ENCODE measurements at places on chromosomes 3 and 15. TPM values are rescaled to one million over a fixed set of nuclear protein-coding genes. Genes with fewer than 3 reads are reported as not detected.

NANOGP8 gene
- not detected for polyA plus RNA-seq

ABI3BP gene
- 35.2 TPM for polyA plus RNA-seq

ANKRD63 gene
- polyA plus RNA-seq = 0.30 TPM

PEX5L gene
- 14.1 TPM for polyA plus RNA-seq

FBXO40 gene
- not detected for polyA plus RNA-seq

LAMB2 gene
- polyA plus RNA-seq = 160 TPM

CEP19 gene
- 11.2 TPM for polyA plus RNA-seq

ALDH1A2 gene
- 27.4 TPM for polyA plus RNA-seq

SV2B gene
- 14.7 TPM for polyA plus RNA-seq

GADL1 gene
- polyA plus RNA-seq = 0.36 TPM

- peaks cover 26% of the 10 kb centered on the region for H3K36me3 ChIP-seq
- no peak overlapping the region for H3K4me3 ChIP-seq
- H3K27ac ChIP-seq = no peak overlapping the region
- no peaks in the 10 kb centered on the region for H3K4me1 ChIP-seq
- H3K27me3 ChIP-seq = no peaks in the 10 kb centered on the region
Measured at GRCh38 chr15:62766599-62766998, 275.9 kb upstream of the TPM1 start.

DNA sequence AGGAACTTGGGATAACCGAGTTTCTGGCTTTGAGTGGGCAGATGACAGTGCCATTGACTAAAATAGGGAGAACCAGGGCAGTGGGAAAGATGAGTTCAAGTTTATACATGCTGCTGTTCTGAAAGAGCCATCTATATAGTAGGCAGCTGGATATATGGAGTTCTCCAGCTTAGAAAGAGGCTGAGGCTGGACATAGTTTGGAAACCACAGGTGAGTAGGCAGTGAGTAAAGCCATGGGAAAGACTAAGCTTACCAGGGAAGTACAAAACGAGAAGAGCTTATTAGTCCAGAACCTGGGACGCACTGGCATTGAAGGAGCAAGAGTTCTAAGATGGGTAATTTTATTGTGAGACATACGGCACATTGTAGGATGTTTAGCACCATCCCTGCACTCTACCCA is 54.2 kb downstream of the MSL2 start:
- H3K36me3 ChIP-seq = peaks cover 3% of the 10 kb centered on the region
- no peaks in the 10 kb centered on the region for H3K27me3 ChIP-seq
- H3K4me3 ChIP-seq = no peak overlapping the region

GRCh38 chr3:186239321-186239720 is 122.7 kb downstream of the DGKG start:
- H3K36me3 ChIP-seq = no peaks in the 10 kb centered on the region
- H3K4me1 ChIP-seq = peaks cover 10% of the 10 kb centered on the region

DNA sequence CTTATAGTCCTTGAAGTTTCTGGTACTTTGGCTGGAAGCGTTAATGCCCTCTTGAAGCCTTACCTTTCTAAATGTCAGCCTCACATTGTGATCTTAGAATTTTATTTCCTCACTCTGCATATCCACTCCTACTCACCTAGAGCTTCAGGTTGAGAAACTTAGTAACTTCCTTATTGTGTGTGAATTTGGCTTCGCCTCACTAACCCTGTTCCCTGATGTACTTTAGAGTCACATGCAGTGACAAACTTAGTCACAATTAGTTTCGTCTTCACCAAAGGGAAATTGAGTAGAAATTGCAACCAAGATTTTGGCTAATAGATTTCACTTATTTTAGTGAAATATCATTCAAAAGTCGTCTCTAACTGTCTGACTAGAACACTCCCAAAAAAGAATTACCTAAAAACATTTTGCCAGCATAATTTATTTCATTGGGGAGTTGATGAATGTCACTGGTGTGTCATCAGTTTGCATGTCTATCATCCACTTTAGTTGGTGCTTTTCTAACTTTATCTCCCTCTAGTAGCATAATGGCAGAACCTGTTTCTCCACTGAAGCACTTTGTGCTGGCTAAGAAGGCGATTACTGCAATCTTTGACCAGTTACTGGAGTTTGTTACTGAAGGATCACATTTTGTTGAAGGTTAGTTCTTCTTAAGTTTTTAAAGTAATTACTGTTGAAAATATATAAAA is 960 bp downstream of the MFN1 start:
- DNase-seq = no peak
- H3K27ac ChIP-seq = no peak overlapping the region
- H3K4me1 ChIP-seq = no peaks in the 10 kb centered on the region
- H3K4me3 ChIP-seq = peak overlapping the region; percentile 96
- no peaks in the 10 kb centered on the region for H3K27me3 ChIP-seq
- H3K36me3 ChIP-seq = peaks cover 17% of the 10 kb centered on the region

- H3K4me3 ChIP-seq = no peak overlapping the region
- H3K36me3 ChIP-seq = no peaks in the 10 kb centered on the region
- no peak for DNase-seq
- H3K4me1 ChIP-seq = peaks cover 40% of the 10 kb centered on the region
Measured at GRCh38 chr15:29045717-29046116, 159.9 kb downstream of the APBA2 start.

- H3K4me1 ChIP-seq = peaks cover 20% of the 10 kb centered on the region
- H3K27ac ChIP-seq = no peak overlapping the region
- H3K27me3 ChIP-seq = no peaks in the 10 kb centered on the region
- peaks cover 91% of the 10 kb centered on the region for H3K36me3 ChIP-seq
Measured at GRCh38 chr3:49656541-49657112, 17.5 kb upstream of the APEH start.

GRCh38 chr3:23701716-23702597 is 103.8 kb upstream of the UBE2E1 start:
- no peaks in the 10 kb centered on the region for H3K36me3 ChIP-seq
- H3K4me3 ChIP-seq = no peak overlapping the region
- no peak overlapping the region for H3K27ac ChIP-seq
- DNase-seq = no peak

GRCh38 chr3:157494581-157495281 is 8.5 kb downstream of the VEPH1 start:
- H3K36me3 ChIP-seq = no peaks in the 10 kb centered on the region
- peaks cover 4% of the 10 kb centered on the region for H3K27me3 ChIP-seq
- H3K4me1 ChIP-seq = peaks cover 7% of the 10 kb centered on the region
- no peak overlapping the region for H3K27ac ChIP-seq

GRCh38 chr3:71419369-71419768 is 164.2 kb downstream of the FOXP1 start:
- H3K4me1 ChIP-seq = no peaks in the 10 kb centered on the region
- H3K27ac ChIP-seq = no peak overlapping the region
- H3K27me3 ChIP-seq = no peaks in the 10 kb centered on the region
- H3K36me3 ChIP-seq = no peaks in the 10 kb centered on the region
- DNase-seq = no peak

- H3K27ac ChIP-seq = no peak overlapping the region
- H3K4me1 ChIP-seq = no peaks in the 10 kb centered on the region
- H3K27me3 ChIP-seq = no peaks in the 10 kb centered on the region
- no peak overlapping the region for H3K4me3 ChIP-seq
- peaks cover 18% of the 10 kb centered on the region for H3K36me3 ChIP-seq
Measured at GRCh38 chr3:160531311-160531710, 34.1 kb downstream of the KPNA4 start.

GRCh38 chr3:60056404-60056803 is 1006.6 kb upstream of the CFAP20DC start:
- no peaks in the 10 kb centered on the region for H3K27me3 ChIP-seq
- H3K4me3 ChIP-seq = no peak overlapping the region
- H3K36me3 ChIP-seq = no peaks in the 10 kb centered on the region
- H3K4me1 ChIP-seq = no peaks in the 10 kb centered on the region
- no peak for DNase-seq

GRCh38 chr3:50050361-50050760 is 38.4 kb upstream of the RBM5 start:
- no peak overlapping the region for H3K4me3 ChIP-seq
- H3K27ac ChIP-seq = no peak overlapping the region
- DNase-seq = no peak
- H3K27me3 ChIP-seq = no peaks in the 10 kb centered on the region
- H3K36me3 ChIP-seq = peaks cover 35% of the 10 kb centered on the region

DNA sequence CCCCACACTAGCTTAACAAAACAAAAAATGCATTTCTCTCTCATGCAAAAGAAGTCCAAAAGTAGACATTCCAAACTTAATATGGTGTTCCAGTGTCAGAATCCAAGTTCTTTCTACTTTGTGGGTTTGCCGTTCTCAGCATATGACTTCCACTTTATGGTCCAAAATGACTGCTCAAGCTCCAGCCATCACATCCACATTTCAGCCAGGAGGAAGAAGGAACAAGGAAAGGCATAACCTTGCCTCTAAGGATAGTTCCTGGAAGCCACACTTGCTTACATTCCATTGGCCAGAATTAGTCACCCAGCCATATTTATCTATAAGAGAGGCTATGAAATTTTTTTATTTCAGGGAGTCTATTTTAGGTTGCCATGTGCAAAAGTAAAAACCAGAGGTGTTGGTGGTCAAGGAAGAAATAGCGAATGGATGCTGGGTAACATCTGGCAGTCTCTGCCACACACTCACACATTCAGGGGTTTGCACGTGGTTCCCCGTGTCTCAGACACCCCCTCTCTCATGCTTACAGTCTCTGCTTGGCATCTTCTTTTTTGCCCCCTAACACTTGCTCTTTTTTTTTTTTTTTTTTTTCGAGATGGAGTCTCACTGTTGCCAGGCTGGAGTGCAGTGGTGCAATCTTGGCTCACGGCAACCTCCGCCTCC is 69.3 kb downstream of the RPL39L start:
- no peak overlapping the region for H3K4me3 ChIP-seq
- H3K4me1 ChIP-seq = no peaks in the 10 kb centered on the region
- H3K36me3 ChIP-seq = no peaks in the 10 kb centered on the region
- no peak for DNase-seq

- no peak overlapping the region for H3K27ac ChIP-seq
- no peaks in the 10 kb centered on the region for H3K27me3 ChIP-seq
- H3K4me1 ChIP-seq = no peaks in the 10 kb centered on the region
- DNase-seq = peak; percentile 33
Measured at GRCh38 chr3:31848911-31849310, 132.2 kb downstream of the OSBPL10 start.

DNA sequence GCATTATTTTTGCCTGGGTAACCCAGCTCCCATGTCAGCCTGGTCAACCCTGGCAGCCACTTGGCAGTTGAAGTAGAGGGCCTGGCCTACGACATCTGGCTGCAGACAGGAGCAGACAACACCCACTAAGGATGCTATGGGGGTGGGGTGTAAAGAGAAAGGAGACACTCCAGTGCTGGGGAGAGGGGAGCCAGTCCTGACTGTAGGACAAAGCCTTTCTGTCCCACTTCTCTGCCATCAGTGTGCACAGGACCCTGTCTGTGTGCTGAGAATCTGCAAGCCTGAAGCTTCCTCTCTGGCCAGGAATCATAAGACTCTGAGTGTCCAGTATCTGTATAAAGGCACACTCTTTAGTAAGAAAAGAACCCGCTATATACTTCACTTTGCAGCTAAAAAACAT is 96.3 kb upstream of the CHRM5 start:
- peak; percentile 60 for DNase-seq
- H3K27me3 ChIP-seq = no peaks in the 10 kb centered on the region
- H3K4me1 ChIP-seq = peaks cover 11% of the 10 kb centered on the region
- H3K4me3 ChIP-seq = no peak overlapping the region

DNA sequence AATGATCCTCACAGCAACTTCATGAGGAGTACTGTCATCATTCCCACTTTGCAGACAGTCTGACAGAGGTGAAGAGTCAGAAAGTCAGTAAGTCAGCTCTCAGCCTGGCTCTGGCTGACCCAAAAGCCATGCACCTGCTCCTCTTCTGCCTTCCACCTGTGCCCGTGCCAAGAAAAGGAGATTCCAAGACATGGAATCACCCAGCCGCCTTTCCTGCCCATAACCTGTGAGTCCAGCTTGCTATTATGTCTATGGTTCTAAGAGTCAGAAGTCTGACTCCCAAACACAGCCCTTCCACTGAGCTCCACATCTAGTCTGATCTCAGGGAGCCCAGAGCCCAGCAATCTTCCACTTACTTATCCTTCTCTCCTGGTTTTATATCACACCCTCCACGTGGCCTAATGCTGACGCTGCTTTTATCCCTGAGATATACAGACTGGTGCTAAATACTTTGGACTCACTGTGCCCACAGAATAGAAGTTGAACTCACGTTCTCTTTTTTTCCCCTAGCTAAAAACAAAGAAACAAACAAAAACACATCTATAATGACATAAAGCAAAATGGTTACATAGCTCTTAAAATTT is 66.0 kb downstream of the PLD1 start:
- H3K4me1 ChIP-seq = no peaks in the 10 kb centered on the region
- no peaks in the 10 kb centered on the region for H3K27me3 ChIP-seq
- no peaks in the 10 kb centered on the region for H3K36me3 ChIP-seq
- no peak overlapping the region for H3K27ac ChIP-seq

DNA sequence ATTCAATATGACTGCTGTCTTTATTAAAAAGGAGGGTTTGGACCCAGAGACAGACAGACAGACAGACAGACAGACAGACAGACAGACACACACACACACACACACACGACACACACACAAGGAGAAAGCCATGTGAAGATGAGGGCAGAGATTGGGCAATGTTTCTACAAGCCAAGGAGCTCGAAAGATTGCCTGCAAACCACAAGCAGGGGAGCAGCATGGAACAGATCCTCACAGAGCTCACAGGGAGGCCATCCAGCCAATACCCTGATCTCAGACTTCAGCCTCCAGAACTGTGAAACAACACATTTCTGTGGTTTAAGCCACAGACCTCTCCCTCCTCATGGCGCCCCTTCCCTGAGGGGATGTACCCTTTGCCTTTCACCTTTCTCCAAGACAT is 35.8 kb upstream of the ABHD2 start:
- no peak overlapping the region for H3K4me3 ChIP-seq
- H3K36me3 ChIP-seq = no peaks in the 10 kb centered on the region
- H3K27me3 ChIP-seq = no peaks in the 10 kb centered on the region
- no peak overlapping the region for H3K27ac ChIP-seq
- DNase-seq = no peak
- peaks cover 4% of the 10 kb centered on the region for H3K4me1 ChIP-seq

- no peak for DNase-seq
- H3K4me3 ChIP-seq = no peak overlapping the region
- H3K27ac ChIP-seq = peak overlapping the region; percentile 49
- H3K27me3 ChIP-seq = no peaks in the 10 kb centered on the region
- H3K4me1 ChIP-seq = peaks cover 25% of the 10 kb centered on the region
Measured at GRCh38 chr3:72274493-72275330, 489.8 kb upstream of the PROK2 start.

DNA sequence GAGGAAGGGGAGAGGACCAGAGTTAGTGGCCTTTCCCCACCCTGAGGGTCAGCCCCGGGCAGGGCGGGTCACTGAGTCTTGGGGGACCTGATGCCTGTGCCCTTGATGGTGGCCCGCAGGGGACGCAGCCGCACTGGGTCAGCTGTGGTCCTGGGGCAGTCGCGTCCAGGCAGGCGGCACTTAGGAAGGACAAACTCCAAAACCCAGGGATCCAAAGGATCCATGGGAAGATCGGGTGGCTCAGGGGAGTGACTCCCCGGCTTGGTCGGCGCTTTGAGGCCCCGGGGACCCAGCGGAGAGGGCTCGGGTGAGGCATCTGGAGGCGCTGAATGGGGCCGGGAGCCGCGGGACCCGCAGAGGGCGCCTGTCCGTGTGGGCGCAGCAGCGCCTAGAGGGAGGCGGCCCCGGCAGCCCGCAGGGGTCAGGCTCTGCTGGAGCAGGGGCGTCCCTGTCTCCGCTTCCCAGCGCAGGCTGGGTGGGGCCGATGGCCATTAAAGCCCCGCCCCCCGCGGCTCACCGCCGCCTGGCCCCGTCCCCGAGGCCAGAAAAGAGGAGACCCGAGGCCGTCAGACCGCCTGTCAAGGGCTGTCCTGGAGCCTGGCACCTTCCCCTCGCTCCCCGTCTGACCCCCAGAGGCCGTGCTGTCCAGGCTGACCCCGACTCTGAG is 17.5 kb downstream of the CIDEC start:
- no peak for DNase-seq
- peak overlapping the region; percentile 97 for H3K27ac ChIP-seq
- H3K27me3 ChIP-seq = no peaks in the 10 kb centered on the region

- peaks cover 7% of the 10 kb centered on the region for H3K4me1 ChIP-seq
- no peaks in the 10 kb centered on the region for H3K36me3 ChIP-seq
Measured at GRCh38 chr15:34025252-34025651, 13.8 kb downstream of the AVEN start.

Measured in spinal cord (tissue), 10 donors.